ENCODE measurements at places on chromosomes 7 and 10.

- no peak for DNase-seq
These were observed 18.2 kb upstream of the ELFN1 start for GRCh38 chr7:1651891-1652290.

DNA sequence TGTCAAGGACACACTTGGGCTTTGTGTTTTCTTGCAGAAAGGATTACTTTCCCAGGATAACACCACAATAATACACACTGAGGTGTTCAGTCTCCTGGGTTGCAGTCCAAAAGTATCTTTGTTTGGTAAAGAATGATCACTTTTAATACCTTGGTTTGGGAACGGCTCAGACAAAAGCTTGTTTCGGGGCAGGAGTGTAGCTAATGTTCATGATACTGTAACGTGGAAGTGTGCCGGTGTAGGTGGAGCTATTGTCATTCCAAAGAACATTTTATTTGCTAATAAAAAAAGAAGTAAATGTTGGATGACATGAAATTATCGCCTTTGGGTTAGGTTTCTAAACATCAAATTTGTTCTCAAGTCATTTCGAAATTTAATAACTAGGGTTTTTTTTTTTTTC lies 1.2 kb downstream of the EIF4H start:
- no peak for DNase-seq

- DNase-seq, result no peak
These were observed 66.3 kb upstream of the HABP2 start for GRCh38 chr10:113486531-113486930.

DNA sequence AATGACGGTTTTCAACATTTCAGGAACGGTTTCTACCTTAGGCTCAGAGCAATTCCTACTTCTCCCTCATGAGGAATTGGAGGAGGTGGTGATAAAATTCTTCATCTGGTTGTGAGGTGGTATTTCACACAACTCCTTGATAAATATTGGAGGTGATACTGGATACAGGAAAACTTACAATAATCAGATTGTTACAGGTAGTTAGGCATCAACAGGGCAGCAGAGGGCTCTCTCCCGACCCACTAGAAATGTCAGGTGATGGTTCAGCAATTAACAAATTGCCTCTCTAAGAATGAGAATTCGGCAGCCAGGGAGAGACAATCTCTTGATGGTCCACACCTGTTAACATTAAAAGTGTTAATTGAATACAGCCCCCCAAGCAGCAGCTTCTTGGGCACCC lies 22.6 kb downstream of the ZNF786 start:
- no peak for DNase-seq

DNA sequence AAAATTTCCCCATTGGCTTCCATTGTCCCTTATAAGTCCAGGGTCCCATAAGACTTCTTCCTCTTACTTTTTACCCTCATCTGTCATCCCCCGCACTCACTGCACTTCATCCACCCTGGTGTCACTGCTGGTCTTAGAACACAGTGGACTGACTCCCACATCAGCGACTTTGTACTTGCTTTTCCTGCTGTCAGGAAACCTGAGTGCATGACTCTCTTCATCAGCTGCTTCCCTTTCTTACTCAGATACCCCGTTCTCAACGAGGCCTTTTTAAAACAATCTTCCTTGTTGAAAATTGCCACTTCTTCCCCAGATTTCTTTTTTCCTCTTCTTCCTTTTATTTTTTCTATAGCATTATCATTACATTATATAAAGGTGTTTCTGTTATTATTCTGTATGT lies 305.4 kb downstream of the SDK1 start:
- DNase-seq, result no peak

GRCh38 chr10:88531392-88532052 lies 51.6 kb downstream of the RNLS start:
- no peak for DNase-seq

DNA sequence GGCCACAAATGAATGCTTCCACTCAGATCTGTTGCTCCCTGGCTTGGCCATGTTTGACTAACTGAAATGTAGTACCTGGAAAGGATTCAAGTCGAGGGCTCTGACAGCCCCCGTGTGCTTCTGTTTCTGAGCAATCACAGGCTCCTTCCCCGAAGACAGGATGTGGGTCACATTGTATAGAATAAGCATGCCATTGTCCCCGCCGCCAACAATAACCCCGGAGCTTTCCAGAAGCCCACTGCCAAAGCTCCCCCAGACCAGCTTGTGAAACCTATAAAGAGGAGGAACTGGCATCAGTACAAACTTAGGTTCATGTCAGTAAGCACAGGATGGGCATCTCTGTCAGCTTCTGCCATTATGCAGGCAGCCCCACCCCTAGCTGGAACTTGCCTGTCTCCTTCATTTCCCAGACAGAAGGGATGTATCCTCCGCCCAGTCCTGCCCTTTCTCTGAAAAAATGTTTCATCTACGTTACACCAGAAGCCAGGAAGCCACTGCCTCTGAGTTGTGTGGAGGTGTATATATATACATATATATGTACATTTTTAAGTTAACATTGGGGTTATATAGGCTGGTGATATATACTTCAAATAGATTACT lies 10.3 kb downstream of the SEC31B start:
- no peak for DNase-seq

All from HEK293T (cell line).